ENCODE measurements at places on chromosomes 6 and 20.
A peak's percentile ranks its signal among the peaks of the same experiment; 100 is the strongest.

GRCh38 chr20:20203784-20204183 lies 151.5 kb downstream of the CFAP61 start:
- DNase-seq = no peak

DNA sequence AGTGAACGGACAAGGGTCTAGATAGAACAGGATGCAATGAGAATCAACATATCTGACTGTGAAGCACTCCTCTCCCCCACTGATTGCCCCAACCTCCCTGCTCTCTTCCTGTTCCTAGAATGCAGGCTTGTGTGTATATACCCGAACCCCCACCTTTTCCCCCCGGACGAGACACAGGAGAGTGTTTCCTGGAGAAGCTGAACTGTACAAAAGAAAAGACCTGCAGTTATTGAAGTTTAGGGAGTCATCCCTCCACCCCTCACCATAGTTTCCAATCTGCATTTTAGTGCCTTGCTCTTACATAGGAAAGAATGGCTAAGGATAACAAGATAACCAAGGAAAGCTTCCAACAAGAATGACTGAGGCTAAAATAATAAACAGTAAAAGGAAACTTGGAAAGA lies 55.5 kb upstream of the PDE10A start:
- no peak for DNase-seq

DNA sequence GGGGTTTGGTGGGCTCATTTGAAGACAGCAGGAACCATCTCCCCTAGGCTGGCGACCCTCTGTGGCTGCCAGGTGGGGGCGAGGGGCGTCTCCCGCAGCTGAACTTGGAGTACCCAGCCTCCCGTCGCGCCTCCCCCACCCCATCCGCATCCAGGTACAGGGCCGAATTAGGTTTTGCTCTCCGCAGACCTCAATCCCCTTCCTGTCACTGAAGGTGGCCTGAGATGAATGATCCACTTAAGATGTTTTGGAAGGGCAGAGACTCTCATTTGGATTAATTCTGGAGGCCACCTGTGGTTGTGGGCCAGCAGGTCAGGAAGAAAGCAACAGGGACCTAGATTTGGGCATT lies 493 bp downstream of the CD83 start:
- DNase-seq = no peak

- no peak for DNase-seq
These were observed 13.5 kb upstream of the TRAM2 start for GRCh38 chr6:52590152-52590891.

GRCh38 chr6:122778302-122778701 lies 1.2 kb upstream of the FABP7 start:
- DNase-seq = no peak

- no peak for DNase-seq
These were observed 131.6 kb downstream of the OGFRL1 start for GRCh38 chr6:71420095-71420692.

GRCh38 chr6:134015719-134016557 lies 36.5 kb downstream of the SLC2A12 start:
- peak; percentile 98 for DNase-seq

DNA sequence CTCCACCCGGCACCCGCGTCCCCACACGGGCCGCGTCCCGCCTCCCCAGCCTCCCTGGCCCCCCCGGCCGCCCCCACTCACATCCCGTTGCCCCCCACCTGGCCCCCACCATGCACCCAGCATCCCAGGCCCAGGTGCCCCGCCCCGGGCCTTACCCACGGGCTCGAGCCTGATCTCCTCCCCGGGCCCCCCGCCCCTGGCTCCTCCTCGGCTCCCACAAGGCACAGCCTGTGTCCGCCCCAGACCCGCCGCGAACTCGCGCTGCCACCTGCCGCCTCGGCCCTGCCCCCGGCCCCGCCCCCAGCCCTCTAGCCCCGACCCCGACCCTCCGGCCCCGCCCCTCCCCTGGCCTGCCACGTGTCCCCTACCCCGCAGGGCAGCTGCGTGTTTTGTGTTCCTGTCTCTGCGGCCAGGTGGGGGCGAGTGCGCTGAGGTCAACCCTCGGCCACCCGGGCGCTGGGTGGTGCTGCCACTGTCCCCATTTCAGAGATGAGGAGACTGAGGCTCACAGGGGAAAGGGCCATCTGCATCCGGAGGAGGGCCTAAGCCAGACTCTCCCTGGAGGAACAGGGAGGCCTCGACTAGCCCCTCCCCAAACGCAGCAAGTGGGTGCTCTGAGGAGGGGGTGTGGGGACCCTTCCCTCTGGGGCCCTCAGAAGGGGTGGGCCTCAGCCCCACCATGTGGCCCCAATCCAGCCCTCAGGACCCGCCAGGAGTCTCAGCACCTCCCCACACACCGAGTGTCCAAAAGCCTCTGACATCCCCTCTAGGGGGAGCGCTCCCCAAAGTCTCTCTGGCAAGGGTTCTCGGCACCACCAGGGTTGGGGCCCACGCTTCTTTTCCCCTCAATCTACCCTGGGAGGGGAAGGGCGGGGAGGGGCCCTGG lies 99.8 kb downstream of the TAF4 start:
- no peak for DNase-seq

- no peak for DNase-seq
These were observed 266.4 kb upstream of the BMP2 start for GRCh38 chr20:6501061-6501460.

DNA sequence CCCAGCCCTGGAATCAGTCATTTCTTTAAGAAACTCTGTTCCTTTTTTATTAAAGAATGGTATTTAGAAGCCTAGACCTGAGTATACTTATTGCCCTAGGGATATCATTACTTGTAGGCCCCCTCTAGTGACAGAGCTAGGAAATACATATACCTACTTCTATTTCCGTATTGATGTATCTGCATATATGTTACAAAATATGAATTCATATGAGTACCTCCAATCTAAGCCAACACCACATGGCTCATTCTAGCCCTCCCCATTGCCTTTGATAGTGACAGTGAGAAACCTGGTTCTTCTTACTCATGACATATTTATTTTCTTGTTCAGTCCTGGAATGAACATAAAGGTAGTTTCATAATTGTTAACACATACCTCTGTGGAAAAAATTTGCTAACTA lies 137.2 kb downstream of the FARS2 start:
- DNase-seq = no peak

DNA sequence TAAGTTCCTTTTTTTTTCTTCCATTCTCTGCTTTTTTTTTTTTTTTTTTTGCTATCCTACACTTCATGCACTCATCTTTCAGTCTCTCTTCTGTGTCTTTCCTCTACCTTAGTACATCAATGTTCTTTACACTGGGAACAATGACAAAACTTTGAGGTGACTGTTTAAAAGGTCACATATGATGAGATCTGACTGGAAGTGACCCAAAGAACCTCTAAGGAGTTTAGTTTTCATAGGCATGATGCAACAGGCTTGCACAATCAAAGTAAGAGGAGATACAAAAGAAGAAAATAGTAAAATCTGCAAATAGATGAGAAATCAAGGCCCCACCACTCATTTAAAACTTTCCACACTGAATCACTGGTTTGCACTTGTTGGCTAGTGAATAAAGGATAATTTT lies 840.8 kb downstream of the TBC1D32 start:
- no peak for DNase-seq

GRCh38 chr20:51533291-51534172 lies 9.0 kb downstream of the NFATC2 start:
- DNase-seq = no peak

DNA sequence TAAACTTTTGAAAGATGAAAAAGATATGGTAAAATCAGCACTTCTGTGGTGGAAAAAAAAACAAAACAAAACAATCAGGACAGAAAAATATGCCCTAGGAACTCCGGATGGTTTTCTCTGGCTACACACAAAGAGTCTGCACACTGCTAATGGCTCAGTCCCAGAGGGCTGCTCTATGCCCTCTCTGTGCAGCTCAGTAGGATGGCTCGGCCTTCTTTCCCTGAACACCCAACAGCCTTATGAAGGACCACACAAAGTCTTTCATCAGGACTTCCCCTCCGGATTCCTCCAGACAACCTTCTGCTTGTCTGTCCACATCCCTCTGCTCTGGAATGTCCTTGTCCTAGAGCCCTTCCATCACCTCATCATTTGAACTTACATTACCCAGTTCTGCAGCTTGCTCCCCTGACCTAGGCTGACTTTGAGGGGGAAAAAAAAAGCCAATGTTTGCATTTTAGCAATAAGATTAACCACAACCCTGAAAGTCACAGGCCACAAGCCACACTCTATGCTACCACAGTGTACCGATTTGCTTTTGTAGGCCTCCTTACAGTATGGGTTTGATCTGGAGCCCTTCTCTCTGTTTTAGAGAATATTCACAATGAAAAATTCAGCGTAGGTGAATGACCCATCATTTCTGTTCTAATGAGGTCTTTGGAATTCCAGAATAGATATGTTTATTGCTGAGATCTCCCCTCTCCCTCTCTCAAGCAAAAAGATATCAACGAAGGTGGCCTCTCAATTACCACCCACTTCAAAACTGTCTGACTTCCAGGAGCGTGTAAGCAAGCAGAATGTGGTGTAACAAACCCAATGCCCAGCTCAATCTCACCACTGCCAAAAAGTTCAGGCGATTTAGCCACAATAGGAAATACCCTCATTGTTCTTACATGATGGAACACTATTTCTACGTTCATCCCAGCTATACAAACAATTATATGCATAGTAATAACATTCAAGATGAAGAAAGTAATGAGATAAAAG lies 164.0 kb downstream of the GMDS start:
- DNase-seq = no peak

DNA sequence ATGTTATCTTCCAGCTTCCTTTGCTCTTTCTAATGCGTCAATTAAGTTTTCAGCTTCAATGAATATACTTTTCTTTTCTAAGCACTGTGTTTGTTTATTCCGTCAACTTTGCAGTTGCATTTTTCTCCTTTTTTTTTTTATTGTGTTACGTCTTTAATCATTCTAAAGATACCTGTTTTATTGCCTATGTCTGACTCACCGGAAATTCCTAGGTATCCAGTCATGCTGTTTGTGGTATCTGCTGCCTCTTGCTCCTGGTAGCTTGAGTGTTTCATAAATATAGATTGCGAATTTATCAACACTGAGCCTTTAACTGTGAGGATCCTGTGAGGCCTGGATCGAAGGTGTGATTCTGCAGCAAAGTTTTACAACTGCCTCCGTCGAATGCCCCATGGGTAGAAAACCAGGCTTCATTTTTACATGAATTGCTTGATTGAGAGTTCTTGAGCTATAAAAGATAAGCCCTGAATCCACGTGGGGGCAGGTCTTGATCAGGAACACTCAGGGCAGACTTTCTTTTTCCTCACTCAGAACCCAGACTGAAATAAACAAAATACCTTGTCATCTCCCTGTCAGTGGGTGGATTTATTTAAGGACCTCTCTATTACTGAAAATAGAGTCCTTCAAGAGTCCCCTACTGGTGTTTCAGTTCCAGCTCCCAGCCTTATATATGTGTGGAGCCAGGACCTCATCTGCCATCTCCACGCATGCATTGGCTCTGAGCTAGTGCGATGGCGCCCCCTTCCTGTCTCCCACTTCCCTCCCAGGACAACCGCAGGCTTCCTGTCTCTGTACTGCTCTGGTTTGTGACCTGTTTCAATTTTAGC lies 60.1 kb upstream of the LRRC1 start:
- no peak for DNase-seq

GRCh38 chr6:31354158-31354863 lies 2.7 kb downstream of the HLA-B start:
- no peak for DNase-seq

DNA sequence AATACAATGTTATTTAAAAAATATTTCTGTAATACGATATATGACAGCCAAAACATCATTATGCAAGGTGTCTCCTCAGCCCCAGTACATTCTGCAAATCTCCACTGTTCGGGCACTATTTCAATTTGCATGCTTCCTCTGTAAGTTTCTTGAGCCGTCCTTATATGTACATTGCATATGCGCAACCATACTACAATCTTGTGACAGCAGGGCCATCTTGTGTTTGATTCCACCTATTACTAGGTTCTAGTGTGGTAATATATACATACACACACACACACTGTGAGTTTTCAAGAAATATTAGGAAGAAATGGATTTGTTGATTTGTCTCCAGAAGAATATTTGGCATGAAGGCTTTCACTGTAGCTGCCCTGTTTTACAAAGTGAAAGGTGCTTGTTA lies 9.8 kb downstream of the LYRM4 start:
- no peak for DNase-seq

DNA sequence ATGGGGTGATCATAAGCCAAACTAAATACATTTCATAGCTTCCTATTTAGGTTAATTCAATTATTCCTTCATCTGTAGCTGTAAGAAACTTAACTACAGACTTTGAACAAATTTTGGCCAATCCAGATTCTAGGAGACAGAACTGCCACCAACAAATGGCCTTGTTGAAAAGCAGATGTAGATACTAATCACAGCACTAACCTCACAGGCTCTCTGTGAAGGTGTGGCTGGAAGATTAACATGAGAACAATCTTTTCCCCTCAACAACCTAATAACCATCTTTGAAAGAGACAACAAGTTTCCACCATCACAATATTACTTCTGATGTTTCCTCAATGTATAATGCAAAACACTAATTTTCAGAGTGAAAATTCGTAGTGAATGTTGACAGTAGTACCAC lies 87.8 kb downstream of the SESN1 start:
- DNase-seq = no peak

DNA sequence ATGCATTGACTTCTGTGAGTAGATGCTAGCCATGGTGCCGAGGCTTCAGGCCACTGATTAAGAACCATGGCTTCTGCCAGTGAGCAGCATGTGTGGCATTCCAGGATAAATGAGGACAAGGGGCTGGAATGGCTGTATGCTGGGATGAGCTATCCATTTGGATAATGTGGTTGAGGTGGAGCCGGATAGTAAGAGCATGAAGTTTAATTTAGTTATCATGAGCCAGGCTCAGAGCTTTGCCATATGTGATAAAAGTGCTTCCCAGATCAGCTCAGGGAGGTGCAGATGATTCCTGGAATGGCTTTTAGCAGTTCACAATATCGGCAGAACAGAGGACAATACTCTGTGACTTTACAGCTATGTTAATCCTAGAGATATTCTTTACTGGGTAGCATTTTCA lies 34.6 kb upstream of the RNF8 start:
- DNase-seq = no peak

GRCh38 chr20:32160341-32160740 lies 47.2 kb downstream of the PLAGL2 start:
- DNase-seq = no peak
